ENCODE measurements at places on chromosomes 7 and 10. TPM values are rescaled to one million over a fixed set of nuclear protein-coding genes. Genes with fewer than 3 reads are reported as not detected.

Gene CYP3A5
- 96.8 TPM for total RNA-seq

Gene ABCB1
- 3.2 TPM for total RNA-seq

GRCh38 chr7:102117743-102118142 is 168.9 kb upstream of the SH2B2 start:
- no peak for DNase-seq

GRCh38 chr10:115398026-115398425 is 304.9 kb downstream of the ATRNL1 start:
- DNase-seq = no peak

DNA sequence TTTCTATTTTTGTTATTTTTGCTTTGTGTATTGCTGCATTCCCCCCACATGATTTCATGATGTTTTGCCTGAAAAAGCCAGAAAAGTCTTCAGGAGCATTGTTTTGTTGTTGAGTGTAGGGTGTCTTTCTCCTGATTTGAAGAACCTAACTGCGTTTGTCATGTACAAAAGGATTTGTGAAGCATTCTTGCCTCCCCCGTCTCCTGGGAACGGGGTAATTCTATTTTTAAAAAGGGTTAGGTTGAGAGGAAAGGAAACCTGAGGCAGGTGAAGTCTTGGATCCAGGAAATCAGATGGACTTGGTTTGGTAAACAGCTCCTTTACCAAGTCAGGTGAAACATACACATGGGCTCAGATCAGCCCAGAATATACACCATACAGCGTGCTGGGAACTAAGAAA is 26.0 kb upstream of the BTBD16 start:
- peak; percentile 2 for DNase-seq

Measured in mesenteric fat pad (tissue), 1 donor.